ENCODE measurements at places on chromosomes 1 and 21.

DNA sequence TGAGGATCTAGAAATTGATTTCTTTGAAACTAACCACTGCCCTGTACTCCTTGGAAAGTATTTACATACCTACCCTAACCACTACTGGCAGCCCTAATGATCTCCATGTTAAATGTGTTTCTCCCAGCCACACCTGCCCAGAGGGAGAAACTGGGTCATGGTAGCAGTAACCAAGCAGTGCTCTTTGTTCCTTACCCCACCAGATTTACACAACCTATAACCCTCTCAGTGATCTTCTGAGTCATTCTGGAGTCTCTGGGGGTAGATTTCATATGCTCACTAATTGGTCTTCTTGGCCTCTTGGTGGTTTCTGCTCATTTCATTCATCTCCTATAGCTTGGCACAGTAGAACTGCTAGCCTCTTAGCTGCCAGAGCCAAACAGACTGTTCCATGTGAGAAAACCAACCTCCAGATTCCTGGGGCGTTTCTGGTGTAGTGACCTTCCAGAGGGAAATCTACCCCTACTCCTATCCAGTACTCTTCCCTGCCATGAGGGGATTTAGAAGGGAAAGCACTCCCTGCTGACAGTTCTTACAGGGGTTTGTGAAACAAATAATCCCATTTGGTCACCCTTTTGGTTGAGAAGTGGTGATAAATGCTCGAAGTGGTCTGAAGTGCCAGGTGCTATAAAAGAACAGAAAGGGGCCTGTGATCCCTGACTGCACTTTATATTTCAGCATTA is 36.2 kb upstream of the LRIG2 start:
- DNase-seq = no peak

GRCh38 chr1:205538235-205538840 is 33.9 kb downstream of the CDK18 start:
- DNase-seq = no peak

DNA sequence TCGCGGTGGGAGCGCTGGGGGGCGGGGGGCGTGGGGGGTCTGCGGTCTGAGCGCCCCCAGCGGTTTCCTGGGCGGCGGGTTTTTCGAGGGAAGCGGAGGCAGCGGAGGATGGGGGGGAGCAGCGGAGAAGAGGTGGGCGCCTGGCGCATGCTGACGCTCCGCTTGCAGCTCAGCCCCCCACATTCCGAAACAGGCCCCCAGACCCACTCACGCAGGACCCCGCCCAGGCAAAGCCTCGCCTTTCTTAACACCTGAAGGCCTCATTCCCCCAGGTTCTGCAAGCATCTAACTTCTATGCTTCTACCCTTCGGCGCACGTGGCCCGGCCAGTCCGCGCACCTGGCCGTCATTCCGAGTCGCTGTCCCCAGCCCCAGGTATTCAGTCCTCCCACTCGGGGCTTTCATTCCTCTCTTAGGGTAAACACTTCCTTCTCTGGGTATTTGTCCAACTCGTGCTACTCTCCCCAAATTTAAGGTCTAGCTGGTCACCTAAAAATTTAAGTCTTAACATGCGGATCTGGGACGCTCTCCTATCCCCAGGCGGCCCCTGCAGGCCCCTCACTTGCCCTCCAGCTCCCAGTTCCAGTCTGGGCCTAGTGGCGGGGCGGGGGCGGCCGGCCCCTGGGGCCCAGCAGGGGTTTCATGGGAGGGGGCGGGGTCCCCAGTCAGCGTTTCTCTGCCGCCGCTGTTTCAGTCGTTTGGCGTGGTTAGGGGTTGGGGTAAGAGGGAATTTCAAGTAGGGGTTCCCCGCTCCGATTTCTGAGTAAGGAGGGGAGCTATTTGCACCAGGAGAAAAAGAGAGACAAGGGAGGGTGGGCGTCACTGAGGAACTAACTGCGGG is 2.8 kb upstream of the ZBTB7B start:
- DNase-seq = no peak

GRCh38 chr1:17263936-17264335 is 15.0 kb downstream of the PADI3 start:
- DNase-seq = no peak

DNA sequence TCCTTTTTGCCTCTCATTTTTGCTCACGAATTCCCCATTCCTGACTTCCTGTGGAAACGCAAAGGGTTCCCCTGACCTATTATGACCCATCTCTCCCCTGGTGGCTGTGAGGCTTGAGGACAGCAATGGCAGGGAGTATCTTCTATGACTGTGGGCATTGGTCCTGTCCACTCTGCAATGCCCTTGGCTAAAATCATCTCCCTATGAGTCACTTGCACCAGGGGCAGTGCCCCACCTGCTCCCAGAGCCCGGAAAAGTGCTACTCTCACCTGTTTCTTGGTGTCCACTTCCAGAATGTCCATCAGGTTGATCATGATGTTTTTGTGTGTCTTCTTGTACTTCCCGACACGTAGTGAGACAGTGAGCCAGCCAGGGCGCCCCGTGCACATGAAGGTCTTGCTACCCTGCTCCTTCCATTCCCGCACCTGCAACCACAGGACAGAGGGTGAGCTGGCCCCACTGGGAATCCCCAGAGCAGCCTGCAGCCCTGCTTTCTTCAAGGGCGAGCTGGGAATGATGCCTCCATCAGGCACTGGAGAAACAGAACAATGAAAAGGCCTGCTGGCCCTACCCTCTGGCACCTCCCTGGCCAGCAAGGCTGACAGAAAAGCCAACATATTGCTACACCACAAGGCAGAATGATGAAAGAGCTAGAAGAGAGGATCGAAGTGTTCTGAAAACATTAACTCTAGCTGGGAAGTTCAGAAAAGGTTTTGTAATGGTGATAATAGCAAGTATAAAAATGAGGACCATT is 3.5 kb downstream of the DHCR24 start:
- no peak for DNase-seq

- no peak for DNase-seq
These were observed 67.3 kb downstream of the OBSCN start for GRCh38 chr1:228275179-228275429.

DNA sequence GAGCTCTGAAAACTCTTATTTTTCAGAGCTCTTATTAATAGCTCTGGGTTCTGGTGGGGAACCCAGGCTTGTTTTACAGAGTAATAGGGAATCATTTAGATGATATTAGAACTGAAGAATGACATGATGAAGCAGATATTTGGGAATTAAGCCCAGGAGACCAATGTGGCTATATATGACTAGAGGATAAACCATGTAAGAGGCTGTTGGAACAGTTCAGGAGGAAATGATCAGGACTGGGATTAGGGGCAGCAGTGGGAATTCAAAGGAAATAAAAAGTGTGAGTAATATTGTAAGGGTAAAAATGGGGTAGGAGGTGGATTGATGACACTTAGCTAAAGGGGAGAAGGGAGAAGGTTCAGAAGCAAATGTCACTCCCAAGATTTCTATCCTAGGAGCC is 58.6 kb downstream of the GIPC2 start:
- DNase-seq = no peak

DNA sequence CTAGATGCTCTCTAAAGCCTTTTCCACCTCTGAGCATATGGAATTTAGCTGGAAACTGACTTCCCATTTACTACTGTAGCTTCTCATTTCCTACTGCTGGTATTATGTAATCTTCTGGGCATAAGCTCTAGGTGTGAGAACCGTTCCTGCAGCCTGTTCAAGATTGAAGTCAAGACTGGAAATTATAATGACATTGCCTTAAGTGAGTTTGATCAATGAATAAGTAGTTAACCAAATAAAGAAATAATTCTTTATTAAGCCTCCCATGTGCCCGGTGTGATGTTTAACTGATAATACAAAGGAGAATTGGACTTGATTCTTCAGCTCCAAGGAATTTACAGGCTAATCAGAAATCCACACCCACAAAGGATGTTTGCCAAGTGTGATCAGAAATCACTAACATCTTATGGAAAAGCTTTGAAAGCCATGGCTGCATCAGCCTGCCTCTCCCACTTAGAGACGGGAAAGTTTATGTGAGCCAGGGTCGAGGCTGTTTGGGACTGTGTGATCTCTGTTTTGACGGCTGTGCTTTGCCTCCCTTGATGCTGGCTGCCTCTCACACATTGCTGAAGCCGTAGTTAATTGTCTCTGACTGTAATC is 36.4 kb upstream of the PRELP start:
- DNase-seq = no peak

DNA sequence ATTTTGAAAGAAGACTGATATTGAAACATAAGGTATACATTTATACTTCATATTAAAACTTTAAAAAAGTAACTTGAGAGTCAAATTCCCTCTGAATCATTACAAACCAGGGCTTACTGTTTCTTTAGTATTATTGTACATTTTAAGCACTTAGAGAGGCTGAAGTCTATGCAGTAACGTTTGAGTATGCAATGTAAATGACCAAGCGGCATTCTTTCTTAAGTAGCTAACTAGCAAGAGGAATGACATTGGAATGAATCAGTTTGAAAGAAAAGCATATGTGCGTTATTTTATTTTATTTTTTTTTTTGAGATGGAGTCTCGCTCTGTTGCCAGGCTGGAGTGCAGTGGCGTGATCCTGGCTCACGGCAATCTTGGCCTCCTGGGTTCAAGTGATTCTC is 24.3 kb downstream of the WNT2B start:
- no peak for DNase-seq

- no peak for DNase-seq
These were observed 535.8 kb upstream of the ADGRL2 start for GRCh38 chr1:81264976-81265375.

DNA sequence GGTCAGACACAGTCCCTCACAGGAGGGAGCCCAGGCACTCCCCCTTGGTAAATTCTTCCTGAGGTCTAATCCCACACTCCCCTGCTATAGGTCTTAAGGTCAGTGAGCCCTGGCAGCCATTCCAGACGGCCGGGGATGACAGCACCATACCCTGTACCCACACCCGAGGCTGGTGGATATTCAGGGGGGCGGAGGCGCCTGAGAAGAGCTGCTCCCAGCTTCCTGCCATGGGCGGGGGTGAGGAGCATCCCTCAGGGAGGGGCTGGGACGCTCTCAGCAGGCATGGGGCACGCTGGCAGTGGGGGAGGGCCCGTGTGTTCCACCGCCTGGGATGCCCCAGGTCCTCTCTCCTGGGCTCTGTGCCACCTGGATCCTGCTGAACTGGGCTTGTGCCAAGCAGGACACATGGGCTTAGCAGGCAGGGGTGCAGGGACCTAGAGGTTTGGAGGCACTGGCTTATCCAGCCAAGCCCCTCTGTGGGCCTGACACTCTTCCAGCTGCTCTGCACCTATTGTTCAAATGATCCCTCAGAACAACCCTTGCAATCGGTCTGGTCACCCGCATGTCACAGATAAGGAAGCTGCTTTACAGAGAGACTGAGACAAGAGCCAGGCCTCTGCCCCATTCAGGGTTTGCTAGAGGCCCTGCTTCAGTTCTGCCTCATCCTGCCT is 5.7 kb upstream of the ADGRB2 start:
- DNase-seq = no peak

GRCh38 chr1:217721692-217722091 is 90.5 kb downstream of the SPATA17 start:
- DNase-seq = no peak

All from activated CD8-positive, alpha-beta memory T cell treated with anti-CD3 and anti-CD28 coated beads for 4 hours (primary cell).